ENCODE measurements at places on chromosomes 4 and X. TPM values are rescaled to one million over a fixed set of nuclear protein-coding genes. Genes with fewer than 3 reads are reported as not detected.
A peak's percentile ranks its signal among the peaks of the same experiment; 100 is the strongest.

The SLC10A6 gene
- 0.30 TPM for total RNA-seq

The RTL9 gene
- 1.6 TPM for total RNA-seq

The MAGEB1 gene
- not detected for total RNA-seq

The CTAG1B gene
- total RNA-seq: not detected

DNA sequence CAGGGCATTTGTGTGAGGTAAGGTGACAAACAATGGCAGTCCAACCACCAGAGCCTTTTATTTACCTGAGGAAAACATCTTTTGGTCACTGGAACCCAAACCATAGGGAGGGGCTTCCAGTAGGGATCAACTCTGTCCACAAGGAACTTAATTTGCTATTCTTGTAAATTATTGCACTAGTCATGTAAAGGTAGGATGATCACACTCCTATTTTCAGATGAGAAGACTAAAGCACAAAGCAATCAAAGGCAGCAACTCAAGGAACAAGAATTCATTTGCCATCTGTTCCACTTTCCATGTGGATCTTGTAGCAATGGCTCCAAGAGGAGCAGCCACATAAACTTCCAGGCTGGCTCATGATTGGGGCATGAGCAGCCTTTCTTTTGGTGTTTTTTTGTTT, 35.3 kb downstream of the CD99L2 start:
- no peak overlapping the region for H3K27ac ChIP-seq

DNA sequence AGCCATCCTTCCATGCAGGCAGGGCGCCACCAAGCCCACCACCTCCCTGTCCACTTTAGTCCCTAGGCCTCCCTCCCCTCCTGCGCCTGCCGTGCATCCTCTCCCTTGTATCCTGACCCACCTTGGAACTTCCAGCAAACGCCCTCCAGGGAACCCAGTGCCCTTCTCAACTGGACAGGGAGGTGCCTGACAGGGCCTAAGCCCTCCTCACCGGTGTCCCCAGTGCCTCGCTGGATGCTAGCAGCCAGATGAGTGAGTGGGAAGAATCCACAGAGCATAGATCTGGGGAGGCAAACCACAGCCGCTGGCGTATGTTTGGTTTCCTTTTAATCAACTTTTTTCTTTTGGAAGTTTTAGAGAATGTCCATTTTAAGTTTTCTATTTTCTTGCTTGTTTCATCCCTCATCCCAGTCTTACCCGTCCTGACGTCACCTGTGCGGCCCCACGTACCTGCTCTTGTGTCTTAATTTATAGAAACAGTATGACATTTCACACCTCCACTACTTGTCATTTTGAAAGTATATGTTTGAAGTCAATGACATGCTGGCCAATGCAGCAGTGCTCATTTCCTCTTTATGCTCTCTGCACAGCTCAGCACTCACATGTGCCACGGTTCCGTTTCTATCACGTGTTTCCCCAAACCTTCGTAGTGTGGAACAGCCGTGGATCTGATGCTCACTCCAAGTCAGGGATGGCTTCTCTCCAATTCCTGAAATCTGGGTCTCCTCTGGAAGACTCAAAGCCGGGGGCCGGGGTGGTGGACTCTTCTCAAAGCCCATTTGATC, 3.4 kb upstream of the HMX1 start:
- no peaks in the 10 kb centered on the region for H3K4me1 ChIP-seq
- no peak overlapping the region for H3K4me3 ChIP-seq
- H3K27ac ChIP-seq: no peak overlapping the region

GRCh38 chr4:140637836-140638235, 69.1 kb upstream of the UCP1 start:
- peaks cover 42% of the 10 kb centered on the region for H3K36me3 ChIP-seq
- H3K4me3 ChIP-seq: no peak overlapping the region
- no peak overlapping the region for H3K27ac ChIP-seq
- H3K4me1 ChIP-seq: peaks cover 23% of the 10 kb centered on the region
- no peak for DNase-seq

GRCh38 chr4:52979821-52980590, 117.9 kb downstream of the RASL11B start:
- H3K4me3 ChIP-seq: no peak overlapping the region
- H3K27me3 ChIP-seq: no peaks in the 10 kb centered on the region
- H3K36me3 ChIP-seq: no peaks in the 10 kb centered on the region

GRCh38 chrX:153970357-153971123, 1.1 kb downstream of the HCFC1 start:
- peak overlapping the region; percentile 99 for H3K27ac ChIP-seq
- H3K4me3 ChIP-seq: peak overlapping the region; percentile 89
- DNase-seq: no peak
- H3K36me3 ChIP-seq: no peaks in the 10 kb centered on the region

- no peaks in the 10 kb centered on the region for H3K4me1 ChIP-seq
- peak; percentile 86 for DNase-seq
- peaks cover 49% of the 10 kb centered on the region for H3K27me3 ChIP-seq
- H3K36me3 ChIP-seq: no peaks in the 10 kb centered on the region
Measured at GRCh38 chr4:95548738-95549245, at the start of gene UNC5C. UNC5C (minus strand) TSS chr4:95548973.

DNA sequence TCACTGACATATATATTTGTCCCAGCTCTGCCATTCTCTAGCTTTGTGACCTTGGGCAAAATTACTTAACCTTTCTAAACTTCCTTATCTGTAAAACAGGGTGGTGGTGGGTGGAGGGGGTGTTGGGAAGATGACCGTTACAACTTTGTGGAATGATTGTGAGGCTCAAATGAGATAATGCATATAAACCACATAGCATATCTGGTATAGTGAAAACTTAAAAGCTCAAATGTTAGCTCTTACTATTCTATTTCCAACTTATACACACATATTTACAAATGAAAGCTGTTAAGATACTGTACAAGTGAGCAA, 52.9 kb upstream of the HPRT1 start:
- peaks cover 3% of the 10 kb centered on the region for H3K36me3 ChIP-seq
- no peak overlapping the region for H3K4me3 ChIP-seq
- H3K27me3 ChIP-seq: no peaks in the 10 kb centered on the region
- H3K27ac ChIP-seq: no peak overlapping the region
- peaks cover 4% of the 10 kb centered on the region for H3K4me1 ChIP-seq

DNA sequence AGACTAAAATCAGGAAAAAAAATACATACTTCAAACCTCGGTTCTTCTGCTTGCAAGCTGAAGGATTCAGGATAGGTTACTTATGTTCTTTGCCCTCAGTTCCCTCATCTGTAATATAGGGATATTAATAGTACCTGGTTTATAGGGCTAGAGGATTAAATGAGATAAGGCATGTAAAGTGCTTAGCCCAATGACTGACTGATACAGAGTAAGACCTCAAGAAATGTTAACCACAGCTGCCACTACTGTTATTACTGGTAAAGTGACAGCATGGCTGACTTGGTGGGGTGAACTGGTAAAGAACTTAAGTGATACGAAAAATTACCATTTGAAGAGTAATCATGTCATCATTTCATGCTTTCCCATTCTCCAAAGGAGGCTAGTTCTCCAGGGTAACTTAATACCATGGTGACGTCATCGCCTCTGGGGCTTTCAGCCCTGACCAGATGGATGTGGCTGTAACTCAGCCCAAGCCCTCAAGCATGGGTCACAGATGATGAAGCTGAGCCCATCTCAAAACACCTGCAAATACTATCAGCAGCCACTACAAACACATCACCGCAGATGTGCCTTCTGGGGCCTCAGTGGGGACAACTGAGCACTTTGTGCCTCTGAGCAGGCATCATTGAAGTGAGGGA, 44.5 kb upstream of the SCML1 start:
- no peaks in the 10 kb centered on the region for H3K27me3 ChIP-seq
- H3K4me3 ChIP-seq: no peak overlapping the region
- H3K36me3 ChIP-seq: no peaks in the 10 kb centered on the region
- DNase-seq: no peak

- no peak overlapping the region for H3K4me3 ChIP-seq
- no peaks in the 10 kb centered on the region for H3K27me3 ChIP-seq
- no peaks in the 10 kb centered on the region for H3K4me1 ChIP-seq
Measured at GRCh38 chr4:81590596-81590995, 118.9 kb upstream of the RASGEF1B start.

- H3K4me1 ChIP-seq: peaks cover 15% of the 10 kb centered on the region
- H3K27me3 ChIP-seq: no peaks in the 10 kb centered on the region
- no peak overlapping the region for H3K4me3 ChIP-seq
Measured at GRCh38 chr4:108831886-108832285, 69.0 kb upstream of the ETNPPL start.

GRCh38 chr4:7843831-7844593, 95.6 kb downstream of the AFAP1 start:
- H3K4me3 ChIP-seq: no peak overlapping the region
- peaks cover 3% of the 10 kb centered on the region for H3K4me1 ChIP-seq
- DNase-seq: peak; percentile 72
- H3K27me3 ChIP-seq: no peaks in the 10 kb centered on the region
- no peaks in the 10 kb centered on the region for H3K36me3 ChIP-seq
- H3K27ac ChIP-seq: peak overlapping the region; percentile 82

- no peaks in the 10 kb centered on the region for H3K36me3 ChIP-seq
- no peak for DNase-seq
- H3K27ac ChIP-seq: no peak overlapping the region
Measured at GRCh38 chr4:113311047-113311446, 261.6 kb downstream of the ANK2 start.

Measured in heart left ventricle (tissue), 16 donors.